ENCODE measurements at places on chromosomes 3 and 15.
A peak's percentile ranks its signal among the peaks of the same experiment; 100 is the strongest.

GRCh38 chr3:11949351-11949750 is 54.8 kb upstream of the SYN2 start:
- DNase-seq, result no peak

GRCh38 chr15:99143655-99144610 is 39.1 kb downstream of the SYNM start:
- no peak for DNase-seq

DNA sequence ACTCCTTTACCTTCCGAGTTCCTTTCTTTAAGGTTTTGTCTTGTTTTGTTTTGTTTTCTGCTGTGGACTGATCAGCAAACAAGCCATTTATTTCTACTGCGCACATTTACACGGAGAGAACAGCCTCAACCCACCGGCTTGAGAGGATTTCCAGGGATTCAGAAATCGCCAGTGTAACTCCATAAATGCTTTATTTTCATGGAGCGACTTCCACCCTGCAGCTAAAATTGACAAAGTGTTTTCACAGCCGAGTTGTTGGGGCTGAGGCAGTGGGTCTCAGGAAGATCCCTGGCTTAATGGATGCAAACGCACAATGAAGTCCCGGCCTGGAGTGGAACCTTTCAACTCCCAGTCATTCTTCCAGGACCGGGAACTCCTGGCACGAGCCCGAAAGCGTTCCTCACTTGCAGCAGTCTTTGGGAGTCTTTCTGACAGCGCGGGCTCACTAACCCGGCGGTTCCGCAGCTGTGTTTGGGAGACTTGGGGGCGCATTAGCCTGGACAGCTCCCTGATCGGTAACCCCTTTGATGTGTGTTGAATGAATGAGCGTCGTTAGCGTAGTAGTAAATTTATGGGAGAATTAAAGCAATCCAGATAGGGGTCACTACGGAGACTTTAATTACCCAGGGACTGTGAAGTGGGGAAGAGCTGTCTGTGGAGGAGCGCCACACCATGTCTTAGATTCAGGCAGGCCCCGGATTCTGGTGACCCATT is 785 bp upstream of the MYRIP start:
- DNase-seq, result no peak

GRCh38 chr3:101898752-101899169 is 49.4 kb downstream of the NFKBIZ start:
- no peak for DNase-seq

DNA sequence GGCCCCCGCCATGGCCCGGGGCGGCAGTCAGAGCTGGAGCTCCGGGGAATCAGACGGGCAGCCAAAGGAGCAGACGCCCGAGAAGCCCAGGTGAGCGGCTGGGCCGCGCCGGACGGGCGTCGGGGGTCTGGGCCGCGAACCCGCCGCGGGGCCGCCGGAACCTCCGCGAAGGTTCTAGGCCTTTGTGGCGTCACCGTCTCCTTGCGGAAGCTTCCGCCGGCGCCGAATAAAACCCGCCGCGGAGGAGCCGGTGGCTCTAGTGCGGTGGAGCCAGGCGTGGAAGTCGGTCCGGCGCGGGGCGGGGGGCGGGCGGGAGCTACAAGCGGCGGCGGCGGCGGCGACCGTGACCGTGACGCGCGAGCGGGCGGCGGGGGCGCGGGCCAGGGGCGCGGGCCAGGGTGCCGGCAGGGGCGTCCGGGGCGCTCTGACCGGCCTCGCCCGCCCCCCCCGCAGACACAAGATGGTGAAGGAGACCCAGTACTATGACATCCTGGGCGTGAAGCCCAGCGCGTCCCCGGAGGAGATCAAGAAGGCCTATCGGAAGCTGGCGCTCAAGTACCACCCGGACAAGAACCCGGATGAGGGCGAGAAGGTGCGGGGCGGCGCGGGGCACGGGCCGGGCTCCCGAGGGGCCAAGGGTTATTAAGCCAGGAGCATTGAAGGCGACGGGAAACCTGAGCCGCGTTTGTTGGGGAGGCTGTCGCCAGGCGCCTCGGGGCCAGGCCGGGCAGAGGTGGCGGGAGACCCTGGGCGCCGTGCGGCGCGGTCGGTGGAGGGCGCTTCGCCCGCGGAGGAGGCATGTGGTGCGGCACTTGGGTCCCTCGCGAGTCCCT is at the start of gene DNAJA4:
TSS of gene DNAJA4 (plus strand) at position 259 of the 833 bp plus-strand sequence. CDS start at position 461, 202 bp downstream.
- DNase-seq, result peak; percentile 80

GRCh38 chr3:170746175-170746942 is 123.6 kb downstream of the RPL22L1 start:
- no peak for DNase-seq

DNA sequence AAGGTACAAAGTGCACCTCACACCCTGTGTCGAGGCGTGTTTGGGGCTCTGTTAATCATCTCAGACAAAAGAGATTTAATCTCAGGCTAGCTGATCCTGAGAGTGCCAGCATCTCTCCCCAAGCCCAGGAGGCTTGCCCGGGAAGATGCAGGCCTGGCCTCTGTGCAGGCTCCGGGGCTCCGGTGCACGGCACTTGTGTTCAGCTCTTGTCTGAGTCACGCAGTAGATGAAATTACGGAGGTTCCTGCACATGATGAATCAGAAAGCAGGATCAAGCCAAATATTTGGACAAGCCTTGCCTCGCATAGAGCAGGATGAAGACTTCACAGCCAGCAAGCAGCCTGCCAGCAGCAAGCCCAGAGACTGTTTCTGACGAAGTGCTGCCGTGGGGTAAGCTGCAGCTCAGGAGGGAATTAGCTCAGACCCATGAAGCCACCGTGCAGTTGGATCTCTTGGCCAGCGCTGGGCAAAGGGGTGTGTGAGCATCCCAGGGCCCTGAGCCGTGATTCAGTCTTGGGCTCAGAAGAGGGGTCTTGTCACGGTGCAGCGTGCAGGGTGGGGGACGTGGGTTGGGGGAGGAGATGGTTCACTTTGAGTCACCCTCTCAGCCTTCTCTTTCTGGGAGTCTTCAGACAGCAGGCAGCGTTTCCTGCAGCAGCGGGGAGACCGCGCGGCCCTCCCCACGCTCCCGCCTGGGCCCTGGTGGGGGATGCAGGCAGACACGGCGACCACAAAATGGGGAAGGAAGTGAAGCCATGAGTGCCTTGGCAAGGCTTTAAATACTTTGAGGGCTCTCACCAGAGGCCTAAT is 89.2 kb upstream of the MEF2A start:
- no peak for DNase-seq

- no peak for DNase-seq
These were observed 78.8 kb downstream of the AAGAB start for GRCh38 chr15:67175643-67176071.

GRCh38 chr3:16741890-16742289 is 136.7 kb upstream of the DAZL start:
- DNase-seq, result no peak

- DNase-seq, result no peak
These were observed 535.1 kb downstream of the NLGN1 start for GRCh38 chr3:173932624-173933023.

DNA sequence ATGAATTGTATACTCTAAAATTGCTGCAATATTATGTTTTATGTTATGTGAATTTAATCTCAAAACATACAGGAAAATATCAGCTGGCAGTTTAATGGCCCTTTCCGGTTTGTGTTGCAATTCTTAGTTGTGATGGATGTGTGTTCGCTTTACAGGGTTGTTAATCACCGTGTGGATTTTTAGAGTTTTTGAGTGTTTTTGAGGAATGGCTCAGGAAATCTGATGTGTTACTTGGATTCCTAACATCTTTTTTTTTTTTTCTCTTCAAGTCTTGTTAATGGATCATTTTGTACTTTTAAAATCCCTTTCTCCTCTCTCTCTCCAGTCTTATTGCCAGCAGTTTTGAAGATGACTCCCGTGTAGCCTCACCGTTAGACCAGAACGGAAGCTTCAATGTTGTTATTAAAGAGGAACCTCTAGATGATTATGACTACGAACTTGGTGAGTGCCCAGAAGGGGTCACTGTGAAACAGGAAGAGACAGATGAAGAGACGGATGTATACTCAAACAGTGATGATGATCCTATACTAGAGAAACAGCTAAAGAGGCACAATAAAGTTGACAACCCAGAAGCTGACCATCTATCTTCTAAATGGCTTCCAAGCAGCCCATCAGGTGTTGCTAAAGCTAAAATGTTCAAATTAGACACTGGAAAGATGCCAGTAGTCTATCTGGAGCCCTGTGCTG is 35.7 kb downstream of the MGA start:
- peak; percentile 78 for DNase-seq

DNA sequence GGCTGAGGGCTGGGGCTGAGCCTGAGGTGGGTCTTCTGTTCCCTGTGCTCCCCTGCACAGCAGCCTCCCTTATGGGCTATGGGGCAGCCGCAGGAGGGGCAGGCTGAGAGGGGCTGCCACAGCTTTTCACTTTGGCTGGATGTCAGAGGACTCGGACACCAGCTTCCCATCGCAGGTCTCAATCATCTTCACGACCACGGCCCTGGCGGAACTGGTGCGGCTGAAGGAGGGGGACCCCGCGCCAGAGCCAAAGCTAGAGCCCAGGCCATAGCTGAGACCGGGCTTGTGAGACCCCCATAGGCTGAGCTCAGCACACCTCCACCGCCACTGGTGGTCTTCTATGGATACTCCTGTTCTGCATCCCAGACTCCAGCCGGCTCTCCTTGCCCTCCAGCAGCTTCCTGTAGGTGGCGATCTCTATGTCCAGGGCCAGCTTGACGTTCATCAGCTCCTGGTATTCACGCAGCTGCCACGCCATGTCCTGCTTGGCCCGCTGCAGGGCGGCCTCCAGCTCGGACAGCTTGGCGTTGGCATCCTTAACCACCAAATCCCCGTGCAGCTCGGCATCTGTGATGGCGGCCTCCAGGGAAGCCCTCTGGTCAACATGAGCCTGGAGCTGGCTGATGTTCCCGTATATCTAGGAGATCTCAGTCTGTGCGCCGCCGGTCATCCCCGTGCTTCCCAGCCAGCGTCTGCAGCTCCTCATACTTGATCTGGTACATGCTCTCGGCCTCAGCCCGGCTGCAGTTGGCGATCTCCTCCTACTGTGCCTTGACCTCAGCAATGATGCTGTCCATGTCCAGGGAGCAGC is 181.7 kb upstream of the SYNPR start:
- DNase-seq, result no peak

GRCh38 chr3:104149154-104149553 is 1217.6 kb upstream of the ALCAM start:
- no peak for DNase-seq

GRCh38 chr3:189781415-189781814 is 150.2 kb downstream of the TP63 start:
- no peak for DNase-seq

DNA sequence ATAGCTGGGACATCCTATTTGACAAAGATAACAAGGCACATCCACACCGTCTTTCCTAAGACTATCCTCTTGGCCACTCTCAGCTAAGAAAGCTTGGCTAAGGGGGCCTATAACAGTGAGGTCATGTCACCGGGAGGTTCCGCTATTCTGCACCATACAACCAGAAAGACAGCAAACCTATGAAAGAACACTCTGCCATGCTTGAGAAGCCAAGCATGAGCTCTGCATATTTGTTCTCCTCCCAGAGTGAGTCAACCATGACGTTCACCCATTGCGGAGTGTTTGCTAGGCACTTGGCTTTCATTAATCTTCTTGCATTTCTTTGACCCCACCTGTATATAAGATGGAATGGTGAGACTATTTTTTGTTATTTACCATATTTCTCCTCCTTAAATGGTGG is 141.2 kb downstream of the GMNC start:
- no peak for DNase-seq

DNA sequence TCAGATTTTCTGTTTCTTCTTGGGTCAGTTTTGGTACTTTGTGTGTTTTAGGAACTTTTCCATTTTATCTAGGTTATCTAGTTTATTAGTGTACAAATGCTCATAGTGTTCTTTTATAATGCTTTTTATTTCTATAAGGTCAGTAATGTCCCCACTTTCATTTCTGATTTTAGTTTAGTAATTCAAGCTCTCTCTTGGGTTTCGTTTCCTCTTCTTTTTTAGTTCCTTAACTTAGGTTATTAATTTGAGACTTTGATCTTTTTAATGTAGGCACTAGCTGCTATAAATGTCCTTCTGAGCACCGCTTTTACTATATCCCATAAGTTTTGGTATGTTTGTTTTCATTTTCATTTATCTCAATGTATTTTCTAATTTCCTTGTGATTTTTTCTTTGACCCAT is 27.0 kb upstream of the CD200R1L start:
- DNase-seq, result no peak

DNA sequence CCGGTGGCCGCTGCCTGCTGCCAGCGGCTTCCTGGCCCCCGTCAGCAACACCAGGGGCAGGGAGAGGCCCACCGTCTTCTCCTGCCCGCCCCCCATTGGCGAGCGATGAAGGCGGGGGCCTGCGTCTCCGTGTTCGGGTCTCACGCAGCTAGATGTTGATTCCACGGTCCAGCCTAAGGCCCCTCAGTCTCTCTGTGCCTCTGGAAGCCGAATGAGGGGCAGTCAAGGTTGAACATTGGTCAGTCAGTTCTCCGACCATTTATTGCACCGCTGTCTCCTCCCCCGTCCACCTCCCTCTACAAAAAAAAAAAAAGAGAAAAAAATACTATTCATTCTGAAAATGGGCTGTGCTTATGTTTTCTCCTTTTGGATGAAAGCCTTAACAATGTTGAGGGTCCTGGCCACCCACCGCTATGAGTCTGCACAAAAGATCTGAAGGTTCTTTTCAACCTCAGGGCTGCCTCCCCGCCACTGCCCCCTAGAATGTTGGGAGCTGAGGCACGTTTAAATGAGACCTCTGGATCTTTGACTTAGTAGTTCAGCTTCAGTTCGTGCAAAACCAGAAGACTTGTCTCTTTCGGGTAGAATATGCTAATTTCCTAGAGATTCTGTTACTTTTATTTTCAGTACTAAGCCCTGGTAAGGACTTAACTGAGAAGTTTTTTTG is 736 bp downstream of the IREB2 start:
- DNase-seq, result no peak

DNA sequence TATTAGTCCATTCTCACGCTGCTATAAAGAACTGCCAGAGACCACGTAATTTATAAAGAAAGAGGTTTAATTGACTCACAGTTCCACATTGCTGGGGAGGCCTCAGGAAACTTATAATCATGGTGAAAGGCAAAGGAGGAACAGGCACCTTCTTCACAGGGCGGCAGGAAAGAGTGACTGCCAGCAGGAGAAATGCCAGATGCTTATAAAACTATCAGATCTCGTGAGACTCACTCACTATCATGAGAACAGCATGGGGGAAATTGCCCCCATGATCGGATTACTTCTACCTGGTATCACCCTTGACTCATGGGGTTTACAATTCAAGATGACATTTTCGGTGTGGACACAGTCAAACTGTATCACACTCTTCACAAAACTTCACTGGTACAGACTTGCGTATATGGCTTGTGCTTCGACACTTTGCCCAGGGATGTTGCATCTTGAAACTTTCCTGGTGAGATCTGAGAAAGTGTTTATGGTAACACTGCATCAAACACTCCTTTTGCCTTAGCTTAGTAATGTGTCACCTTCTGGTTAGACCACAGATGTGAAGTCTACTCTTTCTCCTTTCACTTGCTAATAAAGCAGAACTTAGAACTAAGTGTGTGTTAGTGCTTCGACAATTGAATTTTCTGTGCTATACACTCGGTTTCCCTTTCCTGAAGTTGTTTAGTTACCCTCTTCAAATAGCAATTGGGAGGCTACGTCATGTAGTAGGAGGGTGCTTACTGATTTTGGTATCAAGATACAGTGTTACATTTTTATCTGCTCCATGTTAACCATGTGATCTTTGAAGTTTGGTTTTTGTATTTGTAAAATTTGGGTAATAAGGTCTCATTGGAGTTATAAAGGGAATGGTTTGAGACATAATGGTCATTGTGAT is 185.7 kb downstream of the LPP start:
- DNase-seq, result peak; percentile 37
